A673 (cell line): ENCODE measurements at places on chromosomes 2 and 18. TPM values are rescaled to one million over a fixed set of nuclear protein-coding genes. Genes with fewer than 3 reads are reported as not detected.

The SMYD1 gene
- not detected in 2 replicates for total RNA-seq

The SIGLEC15 gene
- total RNA-seq = 0.85 and 0.92 TPM in 2 replicates

The RTP5 gene
- 0.20 TPM in 1 of 2 replicates, not detected in the other for total RNA-seq

The OSBPL6 gene
- total RNA-seq = 19.3 and 20.3 TPM in 2 replicates

The SNED1 gene
- 3.0 and 5.0 TPM in 2 replicates for total RNA-seq

The TFPI gene
- total RNA-seq = 33.6 and 36.3 TPM in 2 replicates

The C2orf76 gene
- 11.1 and 13.4 TPM in 2 replicates for total RNA-seq

The RHOB gene
- 24.1 and 31.5 TPM in 2 replicates for total RNA-seq

The ARL6IP6 gene
- 43.0 and 43.6 TPM in 2 replicates for total RNA-seq

The CFAP221 gene
- total RNA-seq = 1.1 and 1.5 TPM in 2 replicates

The DNER gene
- 8.4 and 9.2 TPM in 2 replicates for total RNA-seq

The HK2 gene
- total RNA-seq = 40.1 and 42.6 TPM in 2 replicates

The ACADL gene
- 0.15 TPM in 1 of 2 replicates, not detected in the other for total RNA-seq

The CD8A gene
- total RNA-seq = not detected in 2 replicates

The IL1B gene
- 1.3 and 2.1 TPM in 2 replicates for total RNA-seq

The GREB1L gene
- total RNA-seq = 0.04 TPM in 1 of 2 replicates, not detected in the other

The EML6 gene
- 1.7 and 1.9 TPM in 2 replicates for total RNA-seq

The C2orf78 gene
- not detected in 2 replicates for total RNA-seq

The CD207 gene
- 1.1 and 2.4 TPM in 2 replicates for total RNA-seq

The ALPP gene
- not detected in 2 replicates for total RNA-seq

The ALPG gene
- total RNA-seq = not detected in 2 replicates

The GALR1 gene
- total RNA-seq = not detected in 2 replicates

The AQP12B gene
- total RNA-seq = not detected in 2 replicates

The EPB41L3 gene
- 0.20 and 0.86 TPM in 2 replicates for total RNA-seq

The RUFY4 gene
- 0.26 and 1.3 TPM in 2 replicates for total RNA-seq

The SELENOI gene
- 48.5 and 62.7 TPM in 2 replicates for total RNA-seq

The L3MBTL4 gene
- not detected in 2 replicates for total RNA-seq

The NUP35 gene
- 55.3 and 62.0 TPM in 2 replicates for total RNA-seq

The ABCG8 gene
- not detected in 2 replicates for total RNA-seq

The DNAJC5G gene
- total RNA-seq = 2.4 and 2.7 TPM in 2 replicates

The STARD6 gene
- total RNA-seq = not detected in 2 replicates

The SULT1C3 gene
- total RNA-seq = not detected in 2 replicates

The EMILIN1 gene
- total RNA-seq = 31.0 and 46.8 TPM in 2 replicates

The SERPINB8 gene
- 11.3 and 26.4 TPM in 2 replicates for total RNA-seq

The TTN gene
- under 0.01 TPM in 2 replicates for total RNA-seq

The CHRNG gene
- not detected in 2 replicates for total RNA-seq

The MOCOS gene
- not detected in 2 replicates for total RNA-seq

The CNTNAP5 gene
- total RNA-seq = not detected in 2 replicates

The ONECUT2 gene
- total RNA-seq = 0.66 and 1.2 TPM in 2 replicates

The SEH1L gene
- total RNA-seq = 104 and 105 TPM in 2 replicates

The IL37 gene
- not detected in 2 replicates for total RNA-seq

The HS1BP3 gene
- total RNA-seq = 12.6 and 13.2 TPM in 2 replicates

The ITPRID2 gene
- total RNA-seq = 141 and 149 TPM in 2 replicates

The CD8B gene
- total RNA-seq = not detected in 2 replicates

The EVX2 gene
- total RNA-seq = 0.41 and 0.70 TPM in 2 replicates

The SH2D6 gene
- total RNA-seq = 0.52 and 1.1 TPM in 2 replicates

The CRACDL gene
- not detected in 2 replicates for total RNA-seq

The ANKRD30BL gene
- 0.97 and 2.2 TPM in 2 replicates for total RNA-seq

The ITGA4 gene
- 4.6 and 7.0 TPM in 2 replicates for total RNA-seq

The TCF4 gene
- total RNA-seq = 143 and 147 TPM in 2 replicates

The CFAP65 gene
- total RNA-seq = 0.13 and 0.83 TPM in 2 replicates

The NOL4 gene
- total RNA-seq = 34.4 and 36.7 TPM in 2 replicates

The G6PC2 gene
- total RNA-seq = not detected in 2 replicates

The DIS3L2 gene
- 38.7 and 45.1 TPM in 2 replicates for total RNA-seq

The PLEKHA3 gene
- 26.6 and 27.0 TPM in 2 replicates for total RNA-seq

The TXNL4A gene
- total RNA-seq = 201 and 216 TPM in 2 replicates
